ENCODE measurements at places on chromosomes 1 and 21. TPM values are rescaled to one million over a fixed set of nuclear protein-coding genes. Genes with fewer than 3 reads are reported as not detected.

CELA2B gene
- polyA plus RNA-seq = 3.4 TPM

HSPA6 gene
- polyA plus RNA-seq = 0.46 TPM

ADORA3 gene
- 0.72 TPM for polyA plus RNA-seq

GRCh38 chr1:100353988-100354387, 1.7 kb downstream of the CDC14A start:
- DNase-seq = peak; percentile 49

GRCh38 chr1:166190400-166190799, 23.6 kb upstream of the FAM78B start:
- DNase-seq = no peak

- no peak for DNase-seq
Observed at GRCh38 chr1:158037866-158038359, 44.5 kb downstream of the KIRREL1 start.

DNA sequence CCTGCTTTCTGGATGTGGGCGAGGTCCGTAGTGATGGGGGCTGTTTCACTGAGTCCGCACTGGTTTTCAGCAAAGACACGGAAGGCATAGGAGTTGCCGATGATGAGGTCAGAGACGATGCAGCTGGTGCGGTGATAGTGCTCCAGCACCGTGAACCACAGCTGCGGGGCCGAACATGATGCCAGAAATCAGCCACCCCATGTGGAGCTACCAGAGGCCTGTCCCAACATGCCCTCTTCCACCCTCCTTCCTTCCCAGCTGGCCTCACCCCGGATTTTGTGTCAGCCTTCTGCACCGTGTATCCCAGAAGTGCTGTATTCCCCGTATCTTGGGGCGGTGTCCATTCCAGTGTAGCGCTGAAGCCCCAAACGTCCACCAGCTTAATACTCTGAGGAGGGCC, 10.0 kb downstream of the MYBPHL start:
- no peak for DNase-seq

DNA sequence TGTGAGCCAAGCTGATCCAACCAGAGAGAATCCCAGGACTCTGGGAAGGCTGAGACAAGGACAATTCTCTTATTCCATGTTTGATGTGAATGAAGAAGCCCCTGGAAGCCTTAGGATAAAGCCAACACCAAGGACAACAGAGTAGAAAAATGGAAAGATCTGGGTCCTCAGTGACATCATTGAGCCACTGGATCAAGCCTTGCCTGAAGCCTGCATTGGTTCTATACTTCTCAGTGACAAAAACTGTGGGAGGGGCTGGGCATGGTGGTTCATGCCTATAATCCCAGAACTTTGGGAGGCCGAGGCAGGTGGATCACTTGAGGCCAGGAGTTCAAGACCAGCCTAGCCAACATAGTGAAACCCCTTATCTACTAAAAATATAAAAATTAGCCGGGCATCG, 15.6 kb downstream of the ARHGEF19 start:
- DNase-seq = no peak

- DNase-seq = no peak
Observed at GRCh38 chr21:40047211-40047610, 180.0 kb downstream of the PCP4 start.

DNA sequence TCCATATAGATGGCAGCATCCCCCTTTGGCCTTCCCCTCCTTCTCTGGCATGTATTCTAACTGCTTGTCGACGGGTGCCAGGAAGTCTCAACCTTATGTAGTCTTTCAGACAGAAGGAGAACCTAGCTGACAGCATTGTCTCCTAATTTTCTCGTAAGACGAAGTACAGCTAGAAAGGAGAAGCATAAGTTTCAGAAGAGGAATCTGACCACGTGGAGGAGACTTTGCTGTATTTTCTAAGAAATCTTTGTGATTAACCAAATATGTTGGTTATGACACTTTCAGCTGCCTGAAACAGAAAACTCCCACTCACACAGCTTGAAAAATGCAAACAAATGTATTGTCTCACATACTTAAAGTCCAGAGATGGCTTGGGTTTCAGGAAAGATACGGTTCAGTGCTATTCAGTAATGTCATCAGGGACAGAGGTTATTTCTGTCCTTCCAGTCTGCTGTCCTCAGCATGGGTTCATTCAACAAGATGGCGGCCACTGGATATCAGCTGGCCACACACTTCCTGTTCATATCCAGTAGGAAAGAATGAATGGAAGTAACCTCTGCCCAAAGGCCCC, 109.5 kb upstream of the ZNF648 start:
- DNase-seq = no peak

DNA sequence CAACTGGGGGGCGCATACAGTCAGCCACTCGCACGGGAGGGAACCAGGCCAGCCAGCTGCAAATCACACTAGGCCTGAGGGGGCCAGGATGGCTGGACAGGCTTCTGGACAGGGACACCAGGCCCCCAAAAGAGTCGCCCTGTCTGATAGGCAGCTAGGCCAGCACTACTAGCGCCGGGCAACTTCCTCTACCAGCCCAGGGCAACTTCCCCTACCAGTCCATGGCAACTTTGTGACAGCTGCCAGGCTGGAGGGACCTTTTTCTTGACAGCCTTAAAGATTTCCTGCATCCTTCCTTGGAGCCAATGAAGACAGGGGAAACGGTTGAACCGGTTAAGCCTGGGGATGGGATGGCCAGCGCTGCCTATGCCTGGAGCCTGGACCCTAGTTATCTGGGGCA, 5.1 kb downstream of the IFFO2 start:
- DNase-seq = no peak

GRCh38 chr1:117118137-117118536, 3.4 kb downstream of the TRIM45 start:
- no peak for DNase-seq
